ENCODE measurements at places on chromosomes 4 and X.

DNA sequence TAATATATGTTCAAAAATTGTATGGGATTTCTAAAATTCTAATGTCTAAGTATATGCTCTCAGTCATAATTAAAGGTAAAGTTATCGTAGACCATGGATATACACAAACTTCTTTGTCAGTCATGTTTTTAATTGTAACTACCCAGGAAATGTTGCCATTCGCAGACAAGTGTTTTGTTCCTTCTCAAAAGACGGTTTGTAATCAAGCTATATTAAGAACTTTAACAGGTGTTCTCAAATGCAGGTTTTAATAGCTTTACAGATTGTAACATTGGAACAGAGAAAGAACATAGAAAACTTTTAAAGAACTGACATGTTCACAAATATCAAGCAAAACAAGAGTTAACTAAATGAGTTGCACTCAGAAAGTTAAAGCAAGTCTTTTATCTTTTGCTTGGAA lies 58.9 kb downstream of the KDM5C start:
- no peak for DNase-seq

GRCh38 chr4:147219145-147219544 lies 261.8 kb upstream of the EDNRA start:
- no peak for DNase-seq

- DNase-seq, result no peak
These were observed 21.8 kb upstream of the TBC1D14 start for GRCh38 chr4:6887591-6888371.

GRCh38 chrX:107429090-107429489 lies 20.4 kb upstream of the FRMPD3 start:
- no peak for DNase-seq
